ENCODE measurements at places on chromosomes 16 and 17. TPM values are rescaled to one million over a fixed set of nuclear protein-coding genes. Genes with fewer than 3 reads are reported as not detected.

Gene TNFRSF17
- total RNA-seq = not detected

Gene CDH13
- not detected for total RNA-seq

DNA sequence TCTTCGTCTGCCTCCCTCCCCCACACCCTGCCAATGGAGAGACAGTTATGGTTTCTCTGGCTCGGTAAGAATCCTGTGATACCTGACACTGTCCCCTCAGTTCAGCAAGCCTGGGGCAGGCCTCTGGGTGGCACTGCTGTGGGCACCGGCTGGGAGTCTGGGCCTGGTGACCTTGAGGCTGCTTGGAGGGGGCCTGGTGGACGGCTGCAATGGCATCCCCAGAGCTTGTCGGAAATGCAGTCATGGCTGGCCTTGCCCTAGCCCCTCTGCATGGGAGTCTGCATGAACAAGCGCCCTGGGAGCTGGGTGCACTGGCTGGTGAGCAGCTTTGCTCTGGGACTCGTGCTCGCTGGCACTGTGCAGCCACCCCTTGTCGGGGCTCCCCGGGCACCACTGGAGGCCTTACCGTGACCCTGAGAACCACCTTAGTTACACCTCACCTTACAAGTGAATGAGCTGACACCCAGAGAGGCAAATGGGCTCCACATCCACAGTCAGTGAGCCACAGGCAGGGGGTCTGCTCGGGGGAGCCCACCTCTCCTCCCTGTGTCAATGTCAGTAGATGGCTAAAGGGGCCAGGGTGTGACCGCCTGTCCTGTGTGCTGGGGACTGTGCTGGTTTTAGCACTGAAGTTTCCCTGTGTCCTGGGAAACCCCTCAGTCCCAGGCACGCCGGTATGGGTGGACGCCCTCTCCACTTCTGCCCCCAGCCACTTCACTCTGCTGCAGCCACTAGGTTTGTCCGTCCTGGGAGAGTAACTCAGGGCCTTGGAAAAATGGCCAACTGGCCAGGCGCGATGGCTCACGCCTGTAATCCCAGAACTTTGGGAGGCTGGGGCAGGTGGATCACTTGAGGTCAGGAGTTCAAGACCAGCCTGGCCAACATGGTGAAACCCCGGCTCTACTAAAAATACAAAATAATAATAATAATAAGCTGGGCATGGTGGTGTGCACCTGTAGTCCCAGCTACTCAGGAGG lies 1.4 kb downstream of the LGALS3BP start:
- no peak for DNase-seq

Gene C17orf113
- 1.3 TPM for total RNA-seq

DNA sequence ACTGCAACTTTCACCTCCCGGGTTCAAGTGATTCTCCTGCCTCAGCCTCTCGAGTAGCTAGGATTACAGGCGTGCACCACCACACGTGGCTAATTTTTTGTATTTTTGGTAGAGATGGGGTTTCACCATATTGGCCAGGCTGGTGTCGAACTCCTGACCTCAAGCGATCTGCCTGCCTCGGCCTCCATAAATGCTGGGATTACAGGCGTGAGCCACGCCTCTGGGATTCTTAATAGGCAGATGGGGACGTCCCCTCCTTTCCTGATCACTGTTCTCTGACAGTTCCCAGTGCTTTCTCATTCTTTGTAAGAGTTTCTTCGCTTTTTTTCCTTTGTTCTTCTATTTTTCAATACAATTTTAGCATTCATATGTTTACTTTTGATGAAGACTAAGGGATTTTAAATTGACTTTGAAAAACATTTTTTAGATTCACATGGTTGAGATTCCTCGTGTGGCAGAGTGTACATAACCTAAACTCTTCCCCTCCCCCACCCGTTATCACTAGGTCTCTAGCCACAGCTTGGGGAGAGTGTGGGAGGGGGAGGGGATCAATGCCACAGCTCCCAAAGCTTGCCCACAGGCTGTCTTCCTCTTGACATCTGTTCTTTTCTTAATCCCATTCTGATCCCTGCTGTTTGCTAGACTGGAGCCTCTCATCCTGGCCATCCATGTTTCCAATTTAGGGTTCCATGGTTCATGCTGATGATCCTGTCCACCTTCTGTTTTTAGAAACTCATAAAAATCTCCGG lies 11.0 kb downstream of the ADORA2B start:
- DNase-seq = no peak

- no peak for DNase-seq
Measured at GRCh38 chr17:64500487-64500859, 3.6 kb upstream of the POLG2 start.
